ENCODE measurements at places on chromosomes 16 and 17. TPM values are rescaled to one million over a fixed set of nuclear protein-coding genes. Genes with fewer than 3 reads are reported as not detected.

OR2C1 gene
- total RNA-seq: 0.09 TPM

STX8 gene
- total RNA-seq: 104 TPM

KAT7 gene
- total RNA-seq: 27.5 TPM

ATP2A1 gene
- 0.28 TPM for total RNA-seq

Measured in smooth muscle cell of bladder (primary cell).